ENCODE measurements at places on chromosomes 11 and 22. TPM values are rescaled to one million over a fixed set of nuclear protein-coding genes. Genes with fewer than 3 reads are reported as not detected.
A peak's percentile ranks its signal among the peaks of the same experiment; 100 is the strongest.

Gene ST14
- not detected for total RNA-seq

GRCh38 chr11:78586452-78587046, 11.9 kb upstream of the NARS2 start:
- DNase-seq: peak; percentile 15

GRCh38 chr22:20619045-20619892, 111.9 kb downstream of the MED15 start:
- no peak for DNase-seq

DNA sequence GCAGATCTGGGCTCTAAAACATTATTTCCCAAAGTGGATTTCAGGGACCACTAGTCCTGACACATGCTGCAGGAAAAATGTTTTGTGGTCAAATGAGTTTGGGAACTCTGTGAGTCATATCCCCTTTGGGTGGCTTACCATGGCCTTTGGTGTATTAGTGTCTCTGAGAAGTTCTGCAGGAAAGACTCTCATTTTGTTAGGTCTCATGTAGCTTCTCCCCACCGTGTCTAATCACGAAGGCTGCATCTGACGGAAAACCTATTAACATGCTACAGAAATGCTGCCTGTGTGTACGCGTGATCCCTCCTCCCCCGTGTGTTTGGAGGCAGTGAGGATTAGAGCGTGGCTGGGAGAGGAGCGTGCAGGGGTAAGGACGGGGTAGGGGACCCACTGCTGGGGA, 191.7 kb downstream of the ST3GAL4 start:
- DNase-seq: peak; percentile 37

Gene CNGA4
- 0.43 TPM for total RNA-seq

GRCh38 chr22:45997077-45997776, 20.3 kb upstream of the WNT7B start:
- DNase-seq: peak; percentile 98

Measured in fibroblast of villous mesenchyme (primary cell).